Endothelial cell of coronary artery (primary cell): ENCODE measurements at places on chromosomes 6 and 20. TPM values are rescaled to one million over a fixed set of nuclear protein-coding genes. Genes with fewer than 3 reads are reported as not detected.

Gene VPS52
- total RNA-seq = 30.0 and 35.5 TPM in 2 replicates

Gene RFX6
- not detected in 2 replicates for total RNA-seq

Gene CRISP2
- not detected in 2 replicates for total RNA-seq

Gene SLC26A8
- not detected in 2 replicates for total RNA-seq

Gene PGC
- total RNA-seq = not detected in 2 replicates

Gene POM121L2
- not detected in 2 replicates for total RNA-seq

Gene COL10A1
- not detected in 2 replicates for total RNA-seq

Gene TFAP2B
- total RNA-seq = not detected in 2 replicates

Gene ENPP3
- 0.09 and 0.19 TPM in 2 replicates for total RNA-seq

Gene COQ3
- total RNA-seq = 3.0 and 4.8 TPM in 2 replicates

Gene EPPIN
- total RNA-seq = not detected in 2 replicates

Gene DNAH8
- under 0.01 and 0.19 TPM in 2 replicates for total RNA-seq

Gene SYCP2
- 0.19 and 0.27 TPM in 2 replicates for total RNA-seq

Gene NKAPL
- 0.27 and 0.85 TPM in 2 replicates for total RNA-seq

Gene VSX1
- total RNA-seq = not detected in 2 replicates
